Activated CD4-positive, alpha-beta T cell treated with anti-CD3 and anti-CD28 coated beads, Interleukin-2, Interleukin-4, amounts not matched to agents 100 ng/mL and 50 ng/mL, durations not matched to agents 16 hours and 8 hours (primary cell): ENCODE measurements at places on chromosomes 16 and 17.
A peak's percentile ranks its signal among the peaks of the same experiment; 100 is the strongest.

DNA sequence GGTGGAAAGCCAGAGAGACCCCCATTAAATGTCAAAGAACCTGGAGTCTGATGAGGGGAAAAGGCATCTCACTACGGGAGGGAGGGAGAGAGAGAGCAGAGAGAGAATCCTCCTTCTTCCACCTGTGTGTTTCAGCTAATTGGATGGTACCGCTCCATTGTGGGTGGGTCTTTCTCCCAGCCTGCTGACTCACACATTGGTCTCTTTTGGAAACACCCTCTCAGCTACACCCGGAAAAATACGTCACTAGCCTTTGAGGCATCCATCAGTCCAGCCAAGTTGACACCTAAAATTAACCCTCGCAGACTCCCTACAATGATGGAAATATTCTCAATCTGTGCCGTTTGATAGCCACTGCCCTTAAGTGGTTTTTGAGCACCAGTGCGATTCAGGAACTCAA lies 100.4 kb downstream of the ELAC2 start:
- DNase-seq: no peak

DNA sequence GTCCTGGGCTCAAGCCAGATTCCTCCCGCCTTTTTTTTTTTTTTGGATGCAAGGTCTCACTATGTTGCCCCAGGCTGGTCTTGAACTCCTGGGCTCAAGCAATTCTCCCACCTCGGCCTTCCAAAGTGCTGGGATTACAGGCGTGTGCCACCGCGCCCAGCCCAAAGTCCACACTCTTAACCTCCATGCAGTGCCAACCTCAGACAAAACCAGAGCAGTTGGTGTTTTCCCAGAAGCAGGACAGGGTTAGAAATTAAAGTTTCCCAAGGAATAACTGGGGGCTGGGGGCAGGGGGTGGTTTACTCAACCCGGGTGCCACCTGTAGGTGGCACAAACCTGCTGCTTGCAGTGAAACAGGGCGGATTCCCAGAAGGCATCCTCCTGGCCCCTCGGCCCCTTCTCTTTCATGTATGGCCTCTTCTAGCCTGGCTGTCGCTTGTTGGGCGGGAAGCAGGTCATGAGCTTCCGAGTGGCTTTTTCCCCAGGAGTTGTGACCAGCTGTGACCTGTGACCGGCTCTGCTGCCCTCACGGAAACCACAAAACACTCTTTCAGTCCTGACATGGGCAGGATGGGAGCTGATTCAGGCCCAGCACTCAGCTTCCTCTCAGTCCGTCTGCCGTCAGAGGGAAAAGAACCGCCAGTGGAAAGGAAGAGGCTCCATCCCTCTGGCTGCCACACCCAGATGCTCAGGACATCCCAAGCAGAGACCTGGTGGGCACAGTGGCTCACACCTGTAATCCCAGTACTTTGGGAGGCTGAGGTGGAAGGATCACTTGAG lies 25.6 kb upstream of the USP7 start:
- DNase-seq: no peak

- no peak for DNase-seq
These were observed 38.3 kb upstream of the AKTIP start for GRCh38 chr16:53541326-53541725.

DNA sequence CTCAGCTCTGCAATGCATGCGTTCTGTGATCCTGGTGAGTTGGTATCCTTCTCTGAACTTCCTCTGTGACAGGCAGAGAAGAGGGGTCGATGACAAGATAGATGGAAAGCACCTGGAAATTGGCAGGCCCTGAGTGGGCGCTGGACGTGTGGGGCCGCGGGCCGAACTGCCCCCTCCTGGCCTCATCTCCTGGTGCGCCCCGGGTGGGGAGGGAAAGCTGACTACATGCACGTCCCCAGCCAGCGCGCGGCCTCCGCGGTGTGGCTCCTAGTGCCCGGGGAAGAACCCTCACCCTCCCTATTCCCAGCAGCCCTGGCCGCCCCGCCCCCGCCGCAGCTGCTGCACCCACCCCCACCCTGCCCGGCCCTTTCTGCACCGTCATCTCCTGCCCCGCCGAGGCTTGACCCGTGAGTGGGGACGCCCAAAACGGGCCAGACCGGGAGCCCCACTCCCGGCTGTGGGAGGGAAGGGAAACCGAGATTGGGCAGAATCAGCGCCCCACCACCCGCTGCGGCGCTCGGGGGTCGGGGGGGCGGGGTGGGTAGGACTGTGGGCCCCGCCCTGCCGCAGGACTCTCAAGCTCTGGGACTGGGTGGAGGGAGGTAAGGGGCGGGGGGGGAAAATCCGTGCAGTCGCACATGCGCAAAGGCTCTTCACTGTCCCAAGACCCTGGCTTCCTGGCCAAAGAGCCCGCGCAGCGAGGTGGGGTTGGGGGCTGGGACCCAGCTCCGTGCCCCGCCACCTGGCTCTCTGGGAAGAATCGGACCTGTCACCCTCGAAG lies at the start of gene NOL3:
Gene NOL3 (plus strand): TSS at position 371 of the 781 bp plus-strand sequence.
- DNase-seq: peak; percentile 55

GRCh38 chr17:81409190-81409935 lies 14.1 kb downstream of the BAHCC1 start:
- no peak for DNase-seq

GRCh38 chr16:86319585-86320236 lies 190.6 kb upstream of the FOXF1 start:
- no peak for DNase-seq

GRCh38 chr16:74201576-74201975 lies 95.0 kb upstream of the PSMD7 start:
- no peak for DNase-seq

- DNase-seq: no peak
These were observed 1.7 kb upstream of the MRM1 start for GRCh38 chr17:36599546-36600250.

GRCh38 chr17:78132084-78132676 lies 1.6 kb downstream of the TMC8 start:
- peak; percentile 73 for DNase-seq

- no peak for DNase-seq
These were observed 26.4 kb downstream of the ARHGAP44 start for GRCh38 chr17:12815642-12816141.

DNA sequence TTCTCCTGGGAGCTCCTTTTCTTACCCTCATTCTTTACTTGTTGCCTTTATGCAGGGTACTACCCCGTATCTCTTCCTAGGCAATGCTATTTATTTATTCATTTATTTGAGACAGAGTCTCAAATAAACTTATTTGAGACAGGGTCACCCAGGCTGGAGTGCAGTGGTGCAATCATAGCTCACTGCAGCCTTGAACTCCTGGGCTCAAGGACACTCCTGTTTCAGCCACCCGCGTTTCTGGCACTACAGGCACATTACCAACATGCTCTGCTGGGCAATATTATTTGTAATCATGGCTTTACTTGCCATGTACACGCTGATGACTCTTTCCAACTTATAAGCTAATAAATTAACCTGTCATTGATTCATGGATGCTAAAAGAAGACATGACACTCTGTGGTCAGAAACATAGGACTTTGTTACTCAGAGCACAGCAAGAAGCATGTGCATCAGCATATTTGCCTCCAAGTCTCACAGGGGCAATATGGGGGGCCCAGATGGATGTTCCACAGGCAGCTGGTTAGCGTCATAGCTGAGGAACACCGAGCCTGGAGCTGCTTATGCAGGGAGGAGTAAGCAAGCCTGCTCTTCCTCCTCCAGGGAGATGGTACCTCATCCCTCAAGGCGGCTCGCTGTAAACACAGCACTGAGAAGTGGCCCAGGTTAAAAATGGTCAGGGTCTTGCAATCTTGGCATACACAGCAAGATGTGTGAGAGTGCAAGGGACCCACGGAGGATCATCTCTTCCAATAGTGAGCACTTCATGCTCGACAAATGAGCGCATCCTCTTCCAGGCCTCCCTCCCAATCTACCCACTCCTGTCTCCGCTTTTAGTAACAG lies 4.2 kb upstream of the LRRC75A start:
- DNase-seq: no peak

DNA sequence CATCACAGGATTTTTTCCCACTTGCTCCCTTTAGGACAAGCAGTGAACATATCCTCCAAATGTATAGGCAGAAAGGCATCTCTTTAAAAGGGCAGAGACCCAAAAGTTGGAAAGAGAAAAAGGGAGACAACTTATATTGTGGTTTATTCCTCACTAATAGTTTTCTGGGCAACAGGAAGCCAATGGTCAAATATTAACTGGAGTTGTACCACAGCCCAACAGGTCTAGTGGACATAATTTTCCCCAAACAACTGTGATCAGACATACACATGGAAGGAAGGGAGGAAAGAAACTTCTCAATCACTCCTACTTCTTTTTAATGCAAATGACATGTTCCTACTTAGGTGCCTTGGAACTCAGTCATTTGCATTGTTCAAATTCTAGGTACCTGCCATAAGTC lies 78.4 kb downstream of the SOX9 start:
- DNase-seq: no peak
